ENCODE measurements at places on chromosomes 1 and 21.

- no peak for DNase-seq
Observed at GRCh38 chr1:217048104-217048707, 325.0 kb upstream of the ESRRG start.

DNA sequence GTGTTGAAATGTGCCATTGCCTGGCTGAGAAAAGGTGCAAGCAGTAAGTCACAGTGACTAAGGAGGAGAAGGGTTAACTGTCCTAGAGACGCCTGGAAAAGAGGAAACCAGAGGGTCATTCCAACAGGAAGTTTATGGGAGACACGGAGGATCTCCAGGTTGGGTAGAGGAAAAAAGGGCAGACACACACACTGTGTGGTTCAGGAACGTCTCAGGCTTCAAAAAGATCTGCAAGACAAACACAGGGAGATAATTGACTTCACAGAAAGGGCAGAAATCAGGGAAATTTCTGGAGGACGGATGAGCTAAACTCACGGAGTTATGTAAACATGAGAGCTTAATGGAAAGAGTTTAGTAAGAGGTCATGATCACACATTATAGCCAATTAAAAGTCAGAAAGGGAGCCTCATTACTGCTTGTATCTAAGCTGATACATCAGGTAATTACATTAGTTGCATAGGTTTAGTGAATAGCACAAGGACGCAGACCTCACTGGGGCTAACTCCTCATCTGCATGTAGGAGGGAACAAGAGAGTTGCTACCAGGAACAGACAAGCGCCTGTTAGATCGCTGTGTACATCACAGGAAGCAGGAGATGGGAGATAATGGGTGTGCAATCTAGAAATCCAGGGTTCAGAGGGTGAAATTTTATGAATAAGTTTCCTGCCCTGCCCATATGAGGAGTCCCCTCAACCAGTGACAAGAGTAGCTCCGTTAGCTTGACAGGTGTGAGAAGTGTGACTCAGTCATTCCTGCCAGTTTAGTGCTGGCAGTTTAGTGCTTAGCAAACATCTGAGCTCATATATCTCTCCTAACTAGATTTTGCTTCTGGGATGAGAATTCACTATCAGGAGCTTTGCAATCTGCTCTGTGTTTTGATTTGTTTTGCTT is 96.6 kb upstream of the TNR start:
- DNase-seq, result no peak

DNA sequence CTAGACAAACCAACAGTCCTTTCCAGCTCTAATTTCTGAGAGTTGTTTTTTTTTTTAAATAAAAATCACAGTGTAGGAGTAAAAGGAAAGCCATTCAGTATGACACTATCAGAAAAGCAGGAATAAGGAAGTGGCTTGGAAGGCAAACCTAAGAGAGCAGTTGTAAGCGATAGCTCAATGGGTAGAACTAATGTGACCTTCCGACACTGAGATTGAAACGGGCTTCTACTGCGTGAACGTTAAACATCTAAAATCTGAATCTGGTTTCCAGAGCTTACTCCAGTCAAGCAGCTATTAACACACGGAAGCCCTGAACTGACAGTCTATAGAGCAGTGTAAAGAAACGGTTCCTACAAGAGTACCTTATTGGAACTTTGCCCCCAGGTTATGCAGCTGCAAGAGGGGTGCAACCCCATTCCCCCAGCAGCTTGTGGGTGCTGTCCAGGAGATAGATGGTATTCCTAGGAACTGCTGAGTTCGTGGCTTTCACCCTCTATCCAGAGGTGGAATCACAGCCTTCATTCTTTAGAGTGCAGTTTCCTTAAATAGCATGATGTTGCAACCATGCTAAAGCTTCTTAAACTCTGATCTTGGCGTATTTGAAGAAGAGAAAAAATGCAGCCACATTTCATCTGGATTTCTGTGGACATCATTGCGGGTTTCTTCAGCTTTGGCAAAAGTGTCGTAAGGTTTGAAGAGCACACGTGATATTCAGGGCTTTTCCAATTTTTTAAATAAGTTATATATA is 3.3 kb upstream of the IRF2BP2 start:
- DNase-seq, result no peak

- no peak for DNase-seq
Observed at GRCh38 chr1:224733027-224733911, 117.2 kb downstream of the CNIH3 start.

DNA sequence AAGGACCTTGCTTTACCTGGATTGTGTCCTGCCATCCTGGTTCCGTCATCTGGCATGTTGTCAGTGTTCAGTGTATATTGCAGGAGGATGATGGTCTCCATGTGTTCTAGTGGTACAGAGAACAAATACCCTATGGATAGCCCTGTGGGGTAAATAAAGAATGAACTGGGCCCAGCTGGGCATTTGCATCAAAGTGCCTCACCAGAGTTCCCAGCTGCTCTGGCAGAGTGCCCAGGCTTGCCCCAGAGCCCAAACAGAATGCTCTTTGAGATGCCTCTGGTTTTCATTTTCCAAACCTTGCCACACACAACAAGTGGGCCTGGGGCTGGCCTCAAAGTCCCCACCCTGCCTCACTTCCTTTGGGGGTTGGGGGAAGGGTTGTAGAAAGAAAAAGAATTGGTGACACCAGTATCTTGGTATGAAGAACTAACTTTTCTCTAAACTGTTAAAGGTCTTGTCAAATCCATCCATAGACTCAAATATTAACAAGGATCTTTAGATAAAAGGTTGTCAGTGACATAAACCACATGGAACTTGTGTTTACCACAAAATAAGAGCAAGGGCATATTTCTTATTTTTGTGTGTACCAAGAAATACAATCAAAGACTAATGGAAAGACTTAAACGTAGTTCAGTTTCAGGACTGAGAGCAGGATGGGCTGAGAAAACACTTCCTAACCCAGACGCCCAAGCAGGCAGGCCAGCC is 82.2 kb downstream of the LMO4 start:
- DNase-seq, result no peak

Data from activated CD4-positive, alpha-beta T cell treated with anti-CD3 and anti-CD28 coated beads, Interleukin-2, amount 50 U/mL, for 1 hour (primary cell).